Suppressor macrophage treated with lipopolysaccharide for 1 hour (primary cell): ENCODE measurements at places on chromosomes 4 and X.

GRCh38 chr4:101784957-101785356 lies 5.6 kb upstream of the BANK1 start:
- DNase-seq, result no peak

- DNase-seq, result peak; percentile 5
These were observed 15.5 kb upstream of the CYLC1 start for GRCh38 chrX:83845397-83845796.

- DNase-seq, result no peak
These were observed 32.5 kb upstream of the ZNF185 start for GRCh38 chrX:152865232-152865920.

- DNase-seq, result no peak
These were observed 3.8 kb upstream of the MMGT1 start for GRCh38 chrX:135977611-135978010.

GRCh38 chr4:55386073-55386472 lies 9.7 kb upstream of the TMEM165 start:
- DNase-seq, result no peak

DNA sequence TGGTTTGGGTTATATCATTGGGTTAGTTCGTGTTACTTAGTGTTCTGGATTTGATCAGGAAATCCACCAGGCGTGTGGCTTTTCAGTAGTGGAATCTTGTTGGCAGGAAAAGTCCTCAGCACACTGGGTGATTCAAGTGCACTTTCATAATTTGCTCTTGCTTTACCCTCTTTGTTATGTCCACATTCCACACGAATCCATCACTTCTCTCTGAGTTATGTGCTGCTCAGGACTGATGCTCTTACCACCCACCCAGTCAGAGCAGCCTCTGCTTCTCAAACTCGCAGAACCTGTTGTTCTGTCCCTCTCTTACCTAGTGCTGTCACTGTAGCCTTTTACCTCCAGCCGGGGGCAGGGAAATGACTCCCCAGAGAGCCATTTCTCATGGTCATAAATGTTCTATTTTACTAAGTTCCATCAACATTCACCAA lies 37.2 kb upstream of the SCRG1 start:
- no peak for DNase-seq

DNA sequence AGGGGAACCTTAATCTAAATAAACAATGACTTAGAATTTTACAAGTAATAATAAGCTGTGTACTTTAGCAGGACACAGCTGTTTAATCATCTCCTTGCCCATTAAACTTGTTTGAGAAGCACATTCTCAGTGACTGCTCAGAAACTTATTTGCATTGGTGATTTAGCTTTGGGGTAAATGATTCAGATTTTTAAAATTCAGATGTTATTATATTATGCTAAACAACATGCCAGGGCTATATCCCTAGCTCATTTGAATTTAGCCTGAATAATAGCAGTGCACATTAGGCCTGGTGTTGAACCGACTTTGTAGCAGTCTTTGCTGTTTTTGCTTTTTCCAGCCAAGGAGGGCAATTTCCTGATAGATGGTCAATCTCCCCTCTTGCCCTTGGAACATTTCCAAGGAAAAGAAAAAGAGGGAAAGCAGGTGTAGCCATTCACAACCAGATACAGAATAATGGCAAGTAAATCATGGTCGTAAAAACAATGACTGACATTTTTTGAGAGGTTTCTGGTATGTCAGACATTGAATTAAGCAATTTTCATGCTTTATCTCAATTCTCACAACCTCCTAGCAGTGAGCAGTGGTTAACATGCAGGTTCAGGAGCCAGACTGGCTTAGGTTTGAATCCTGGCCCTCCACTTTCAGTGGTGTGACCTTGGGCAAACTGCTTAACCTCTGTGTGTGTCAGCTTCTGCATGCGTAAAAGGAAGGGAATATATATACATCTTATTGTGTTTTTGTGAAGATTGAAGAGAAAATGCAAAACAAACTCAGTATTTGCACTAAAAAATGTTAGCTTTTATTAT lies 16.8 kb downstream of the ARHGEF38 start:
- no peak for DNase-seq

DNA sequence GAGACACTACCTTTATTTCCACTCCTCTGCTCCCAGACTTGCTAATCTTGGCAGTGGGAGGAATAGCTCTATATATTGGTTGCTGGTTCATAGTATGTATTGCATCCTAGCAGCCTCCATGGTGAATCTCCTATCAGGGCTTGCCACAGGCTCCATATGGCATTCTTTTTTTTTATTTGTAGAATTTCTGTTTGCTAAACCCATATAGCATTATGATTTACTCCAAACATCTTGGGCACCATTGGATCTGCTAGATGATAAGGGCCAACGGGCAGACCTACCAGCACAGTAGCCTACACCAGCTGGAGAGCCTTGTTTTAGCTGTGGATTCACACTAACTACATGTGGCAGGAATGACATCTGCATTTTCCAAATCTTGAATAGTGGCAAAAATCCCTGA lies 6.9 kb downstream of the SMIM10 start:
- no peak for DNase-seq

DNA sequence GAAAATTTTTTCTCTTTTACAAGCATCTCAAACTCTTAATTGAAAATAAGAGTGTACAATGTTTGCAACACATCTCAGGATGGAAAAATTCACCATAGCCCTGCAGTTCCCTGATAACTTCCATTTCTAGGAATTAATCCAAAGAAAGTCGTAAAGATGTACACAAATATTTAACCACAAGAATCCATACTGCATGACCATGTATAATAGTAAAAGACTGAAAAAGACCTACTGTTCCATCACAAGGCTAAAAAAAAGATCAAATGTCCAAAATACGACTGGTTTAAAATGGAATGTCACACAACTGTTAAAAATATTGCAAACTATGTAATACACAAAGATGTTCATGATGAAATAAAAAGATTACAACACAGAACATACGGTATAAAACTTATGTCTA lies 32.1 kb downstream of the HUWE1 start:
- no peak for DNase-seq

- DNase-seq, result peak; percentile 69
These were observed 23.4 kb upstream of the ACSL1 start for GRCh38 chr4:184849185-184849584.

DNA sequence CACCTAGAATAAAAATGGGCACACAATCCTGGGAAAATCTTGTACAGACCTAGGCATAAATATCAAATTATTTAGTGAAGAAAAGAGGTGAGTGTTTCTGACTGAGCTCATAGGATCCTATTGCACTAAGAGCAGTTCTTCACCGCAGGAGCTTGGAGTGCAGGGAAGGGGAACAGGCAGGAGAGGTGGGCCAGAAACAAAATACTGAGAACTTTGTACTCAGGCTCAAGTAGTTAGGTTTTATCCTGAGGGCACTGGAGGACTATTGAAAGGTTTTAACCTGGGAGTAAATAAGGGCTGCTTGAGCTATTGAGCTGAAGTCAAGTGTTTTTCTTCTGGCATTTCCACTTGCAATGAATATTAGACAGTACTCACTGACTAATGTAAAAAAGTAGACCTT lies 12.2 kb downstream of the EPHA5 start:
- no peak for DNase-seq

DNA sequence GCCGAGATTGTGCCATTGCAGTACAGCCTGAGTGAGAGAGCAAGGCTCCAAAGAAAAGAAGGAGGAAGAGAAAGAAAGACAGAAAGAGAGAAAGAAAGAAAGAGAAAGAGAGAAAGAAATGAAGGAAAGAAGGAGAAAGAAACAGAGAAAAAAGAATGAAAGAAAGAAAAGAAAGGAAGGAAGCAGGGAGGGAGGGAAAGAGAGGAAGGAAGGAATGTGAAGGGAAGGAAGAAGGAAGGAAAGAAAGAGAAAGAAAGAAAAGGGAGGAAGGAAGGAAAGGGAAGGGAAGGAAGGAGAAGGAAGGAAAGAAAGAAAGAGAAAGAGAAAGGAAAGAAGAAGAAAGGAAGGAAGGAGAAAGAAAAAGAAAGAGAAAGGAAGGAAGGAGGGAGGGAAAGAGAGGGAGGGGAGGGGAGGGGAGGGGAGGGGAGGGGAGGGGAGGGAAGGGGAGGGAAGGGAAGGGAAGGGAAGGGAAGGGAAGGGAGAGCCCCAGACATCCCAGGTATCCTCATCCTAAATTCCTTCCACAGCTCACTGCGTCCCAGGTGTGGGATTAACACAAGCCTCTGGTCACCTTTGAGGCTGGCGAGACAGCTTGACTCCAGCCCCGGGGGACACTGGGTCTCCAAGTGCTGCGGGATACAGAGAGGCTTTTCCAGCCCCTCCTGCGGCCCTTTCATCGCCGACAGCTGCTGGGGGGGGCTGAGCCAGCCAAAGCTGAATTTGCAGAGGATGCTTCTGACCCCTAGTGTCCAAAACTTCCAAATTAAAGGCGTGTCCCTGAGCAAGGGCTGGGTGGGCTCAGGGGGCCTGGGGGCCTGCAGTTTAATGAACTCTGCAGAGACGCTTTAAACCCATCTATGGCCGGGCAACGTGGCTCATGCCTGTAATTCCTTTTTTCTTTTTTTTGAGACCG lies 24.2 kb upstream of the CSF2RA start:
- DNase-seq, result peak; percentile 62

- DNase-seq, result no peak
These were observed 39.7 kb downstream of the TSPAN5 start for GRCh38 chr4:98618680-98619079.

DNA sequence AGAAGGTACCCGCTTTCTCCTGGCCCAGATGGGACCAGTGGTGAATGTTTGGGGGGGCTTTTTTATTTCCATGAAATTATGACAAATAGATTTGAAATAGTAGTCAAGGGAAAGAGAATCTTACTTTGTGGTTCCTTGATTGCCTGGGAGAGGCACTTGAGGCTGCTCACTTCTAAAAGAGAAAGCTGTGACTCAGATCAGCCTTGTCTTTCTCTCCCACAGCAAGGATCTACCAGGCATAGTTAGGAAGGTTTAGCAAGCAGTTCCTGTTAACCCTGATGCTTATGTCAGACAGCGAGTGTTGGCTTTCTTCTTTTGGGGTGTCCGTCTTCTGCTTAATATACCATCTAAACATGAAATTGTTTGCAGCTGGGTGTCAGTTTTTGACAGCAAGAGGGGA lies 114.5 kb downstream of the TSPAN7 start:
- peak; percentile 65 for DNase-seq

DNA sequence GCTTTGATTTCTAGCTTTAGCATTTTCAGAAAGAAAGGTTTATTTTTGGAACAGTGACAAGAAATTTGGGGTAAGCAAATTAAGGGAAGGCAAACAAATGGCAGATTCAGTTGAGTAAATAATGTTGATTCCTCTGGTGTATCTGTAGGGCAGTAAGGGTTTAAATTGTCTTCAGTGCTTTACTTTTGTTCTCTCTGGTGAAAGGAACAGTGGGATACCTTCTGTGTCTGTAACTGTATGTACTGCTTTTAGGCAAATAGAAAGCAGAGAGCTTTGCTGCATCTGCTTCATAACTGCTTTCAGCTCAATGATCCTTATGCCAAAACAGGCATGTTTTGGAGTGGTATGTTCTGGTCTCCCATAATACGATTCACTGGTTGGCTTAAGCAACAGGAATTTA lies 932.1 kb upstream of the SLIT2 start:
- no peak for DNase-seq

DNA sequence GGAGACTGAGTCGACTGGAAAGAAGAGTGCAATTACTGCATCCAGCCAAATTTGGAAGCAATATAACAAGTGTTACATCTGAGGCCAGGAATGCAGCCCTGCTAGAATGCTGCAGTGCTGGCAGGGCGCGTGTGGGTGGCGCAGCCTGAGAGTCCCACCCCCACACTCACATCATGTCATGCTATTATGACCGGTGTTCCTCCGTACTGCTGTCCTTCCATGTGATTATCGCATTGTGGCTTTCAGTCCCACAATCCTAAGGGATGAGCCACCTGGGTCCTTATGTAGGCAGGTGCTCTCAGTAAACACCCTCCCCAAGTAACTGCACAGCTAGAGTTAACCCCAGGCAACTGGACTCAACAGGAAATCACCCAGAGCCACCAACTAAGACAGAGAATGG lies 122.6 kb upstream of the CPEB2 start:
- DNase-seq, result no peak

DNA sequence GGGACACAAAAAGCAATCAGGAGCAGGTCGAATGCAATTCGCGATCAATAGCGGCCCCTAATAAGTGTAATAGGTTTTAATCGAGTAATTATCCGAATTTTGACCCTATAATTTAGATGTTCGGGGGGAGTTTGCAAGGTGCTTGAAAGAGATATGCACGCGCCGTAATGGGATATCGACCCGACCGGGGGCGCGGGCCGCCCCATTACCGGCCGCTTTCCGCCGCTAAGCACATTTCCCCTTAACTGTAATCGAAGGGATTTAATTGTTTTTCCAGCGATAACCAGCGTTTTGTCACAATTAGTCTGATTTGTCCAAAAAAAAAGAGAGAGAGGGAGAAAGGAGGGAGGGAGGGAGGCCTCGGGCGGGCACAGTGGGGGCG lies 997 bp downstream of the NKX1-1 start:
- no peak for DNase-seq
